ENCODE measurements at places on chromosomes 1 and 21.

- no peak for DNase-seq
These were observed 48.8 kb downstream of the XPR1 start for GRCh38 chr1:180680558-180681144.

- DNase-seq = no peak
These were observed 37.6 kb downstream of the SLC2A7 start for GRCh38 chr1:8988618-8988967.

DNA sequence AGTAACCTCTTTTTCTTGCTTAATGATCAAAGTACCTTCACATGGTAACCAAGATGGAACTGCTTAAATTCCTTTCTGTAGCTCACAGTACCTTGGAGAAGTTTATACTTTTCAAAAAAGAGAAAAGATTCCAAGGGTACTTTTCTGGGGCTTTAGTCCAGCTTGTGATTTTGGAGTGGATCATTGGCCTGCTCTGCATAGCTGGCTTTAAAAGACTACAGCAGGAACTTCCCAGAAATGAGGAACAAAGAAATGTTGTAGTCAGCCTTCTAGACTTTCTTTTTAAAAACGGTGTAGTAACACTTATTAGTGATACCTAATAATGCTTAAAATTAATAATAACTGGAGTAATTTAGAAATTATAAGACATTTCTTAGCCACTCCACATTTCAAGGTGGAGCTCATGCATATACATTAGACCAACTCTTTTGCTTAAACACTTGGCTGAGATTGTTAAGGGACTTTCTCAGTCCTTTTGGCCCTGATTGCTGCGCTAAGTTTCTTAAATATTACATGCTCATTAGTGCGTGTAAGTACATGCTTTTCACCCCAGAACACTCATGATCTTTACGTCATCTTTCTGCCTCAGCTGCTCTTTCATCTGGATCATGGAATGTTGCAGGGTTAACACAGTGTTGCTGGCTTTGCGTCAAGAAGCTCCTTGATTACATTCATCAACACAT lies 57.3 kb downstream of the SDCCAG8 start:
- no peak for DNase-seq

GRCh38 chr1:151820940-151821339 lies 10.7 kb downstream of the RORC start:
- DNase-seq = no peak

Measured in hematopoietic multipotent progenitor cell treated with erythropoietin and hydrocortisone succinate and interleukin-3 and kit ligand, for 6 days (in vitro differentiated cells).